ENCODE measurements at places on chromosomes 5 and 9. TPM values are rescaled to one million over a fixed set of nuclear protein-coding genes. Genes with fewer than 3 reads are reported as not detected.

The TMEM232 gene
- polyA plus RNA-seq: 2.2 TPM

GRCh38 chr5:82338771-82339373 lies 60.7 kb upstream of the RPS23 start:
- no peak for DNase-seq

GRCh38 chr9:120018037-120018436 lies 561.9 kb downstream of the CDK5RAP2 start:
- no peak for DNase-seq

DNA sequence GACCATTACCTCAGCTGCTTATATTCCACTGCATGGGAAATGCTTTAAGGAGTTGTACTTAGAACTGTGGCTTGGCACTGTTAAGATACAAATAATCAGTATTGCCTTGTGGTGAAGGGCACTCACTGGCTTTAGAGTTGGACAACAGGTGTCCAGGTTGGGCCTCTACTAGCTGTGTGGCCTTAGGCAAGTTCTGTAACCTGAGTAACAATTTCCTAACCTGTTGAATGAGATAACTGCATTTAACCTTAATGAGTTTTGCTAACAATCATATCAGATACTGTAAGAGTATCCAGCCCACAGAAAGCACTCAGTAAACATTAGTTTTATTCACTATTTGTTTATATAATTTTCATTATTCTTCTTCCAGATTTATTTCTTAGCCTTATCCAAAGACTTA lies 17.2 kb upstream of the HK3 start:
- DNase-seq: no peak

The CNTNAP3B gene
- polyA plus RNA-seq: 11.7 TPM

DNA sequence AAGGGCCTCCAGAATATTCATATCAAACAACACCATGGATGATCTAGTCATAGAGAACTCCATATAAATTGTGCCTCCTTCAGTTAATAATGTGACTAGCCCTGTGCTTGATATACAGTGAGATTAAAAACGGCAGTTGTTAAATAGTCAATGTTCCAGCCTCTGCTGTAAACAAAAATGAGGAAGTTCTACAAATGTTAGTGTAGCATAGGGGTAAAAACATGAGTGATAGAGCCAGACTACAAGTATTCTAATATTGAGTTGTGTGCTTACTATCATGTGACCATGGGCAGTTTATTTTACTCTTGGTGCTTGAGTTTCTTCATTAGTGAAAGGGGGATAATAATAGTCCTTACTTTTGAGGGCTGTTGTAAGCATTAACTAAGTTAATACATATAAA lies 43.3 kb upstream of the SLCO6A1 start:
- no peak for DNase-seq

DNA sequence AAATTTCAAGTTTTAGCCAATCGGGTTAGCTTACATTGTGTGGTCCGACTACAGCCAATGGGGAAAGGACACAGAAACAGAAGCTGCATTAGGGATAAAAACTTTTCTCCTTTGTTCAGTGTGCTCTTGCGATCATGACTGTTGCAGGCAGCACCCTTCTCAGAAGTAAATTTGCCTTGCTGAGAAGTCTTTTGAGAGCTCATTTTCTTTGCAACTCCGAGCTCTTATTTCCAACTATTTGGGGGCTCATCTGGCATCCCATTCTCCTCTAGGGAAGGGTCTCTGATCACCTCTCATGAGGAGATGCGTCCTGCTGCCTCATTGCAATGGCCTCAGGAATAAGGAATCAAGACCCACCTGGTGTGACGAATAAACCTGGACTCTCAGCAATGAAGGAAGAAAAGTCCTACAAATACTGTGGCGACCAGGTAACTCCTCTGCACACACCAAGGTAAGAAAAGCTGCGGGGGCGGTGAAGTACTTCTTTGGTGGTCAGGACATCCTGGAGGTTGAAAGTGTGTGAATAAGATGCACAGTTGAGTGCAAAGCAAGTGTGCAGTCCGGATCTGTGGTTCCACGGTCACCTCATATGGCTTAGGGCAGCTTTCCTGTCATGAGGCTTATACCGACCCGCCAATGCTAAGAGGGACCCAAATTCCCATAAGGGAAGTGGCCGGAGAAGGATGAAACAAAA lies 20.4 kb downstream of the CNOT8 start:
- no peak for DNase-seq

All from large intestine (tissue), 12 donors.